ENCODE measurements at places on chromosomes 2 and 18.

GRCh38 chr2:218375212-218375611 lies 6.9 kb upstream of the SLC11A1 start:
- DNase-seq, result no peak

DNA sequence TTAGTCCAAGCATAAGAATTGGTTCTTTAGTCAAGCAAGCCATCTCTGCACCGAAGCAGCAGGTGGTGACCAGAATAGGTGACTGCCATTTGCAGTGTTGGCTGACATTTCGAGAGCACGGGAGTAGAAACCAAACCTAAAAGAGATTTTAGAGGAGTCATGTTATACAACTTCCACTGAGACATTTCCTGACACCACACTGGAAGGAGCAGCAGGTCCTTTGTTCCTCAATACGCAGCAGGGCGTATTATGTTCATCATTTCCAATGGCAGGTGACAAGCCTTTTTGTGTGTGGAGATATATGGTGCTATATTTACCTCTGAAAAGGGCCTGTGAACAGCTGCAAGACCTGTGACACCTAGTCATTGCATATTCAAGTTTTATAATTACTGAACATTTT lies 418.8 kb upstream of the NETO1 start:
- no peak for DNase-seq

DNA sequence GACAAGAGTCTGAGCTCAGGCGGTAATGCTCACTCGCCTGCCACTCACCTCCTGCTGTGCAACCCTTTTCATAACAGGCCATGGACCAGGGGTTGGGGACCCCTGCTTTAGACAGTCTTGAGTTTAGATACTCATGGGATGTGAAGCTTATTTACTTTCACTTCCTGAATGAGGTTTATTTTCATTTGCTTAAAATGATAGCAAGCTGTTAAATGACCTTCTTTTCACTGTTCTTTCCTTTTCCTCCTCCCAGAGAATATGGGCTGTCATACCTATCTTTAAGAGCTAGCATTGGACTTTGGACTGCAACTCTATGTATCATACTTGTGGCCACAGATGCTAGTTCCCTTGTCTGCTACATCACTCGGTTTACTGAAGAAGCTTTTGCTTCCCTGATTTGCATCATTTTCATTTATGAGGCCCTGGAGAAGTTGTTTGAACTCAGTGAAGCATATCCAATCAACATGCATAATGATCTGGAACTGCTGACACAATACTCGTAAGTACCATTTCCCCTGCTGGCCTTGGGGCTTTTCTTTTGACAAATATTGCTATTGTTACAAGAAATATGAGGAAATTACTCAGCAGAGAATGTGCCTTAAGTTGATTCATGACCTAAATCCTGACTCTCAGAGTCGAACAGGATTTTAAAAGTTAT lies 168.5 kb downstream of the DPP4 start:
- DNase-seq, result no peak

DNA sequence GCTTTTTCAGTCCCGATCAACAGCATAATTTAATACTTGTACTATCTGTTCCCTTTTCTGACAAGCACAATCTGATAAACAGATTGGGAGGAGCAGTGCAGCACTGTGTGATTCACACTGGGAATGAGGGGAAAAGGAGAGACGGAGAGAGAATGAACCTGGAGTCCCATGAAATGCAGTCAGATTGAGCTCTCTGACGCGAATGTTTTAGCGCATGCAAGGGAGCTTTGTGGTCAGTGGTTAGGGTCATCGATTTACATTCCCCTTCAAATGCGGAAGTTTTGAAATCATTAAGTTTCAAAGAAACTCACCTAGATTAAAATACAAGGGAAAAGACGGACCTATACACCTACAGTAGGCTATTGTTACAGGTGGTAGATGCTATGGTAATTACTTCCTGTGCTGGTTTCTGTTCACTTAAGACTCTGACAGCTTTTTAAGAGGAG lies 99.6 kb downstream of the KCTD1 start:
- DNase-seq, result no peak

All from stimulated activated CD8-positive, alpha-beta memory T cell treated with anti-CD3 and anti-CD28 coated beads, Interleukin-7, amount 100 ng/mL, for 1 hour (primary cell).